ENCODE measurements at places on chromosomes 5 and 9.

GRCh38 chr5:8930021-8930420, 615.9 kb downstream of the SEMA5A start:
- no peak for DNase-seq

DNA sequence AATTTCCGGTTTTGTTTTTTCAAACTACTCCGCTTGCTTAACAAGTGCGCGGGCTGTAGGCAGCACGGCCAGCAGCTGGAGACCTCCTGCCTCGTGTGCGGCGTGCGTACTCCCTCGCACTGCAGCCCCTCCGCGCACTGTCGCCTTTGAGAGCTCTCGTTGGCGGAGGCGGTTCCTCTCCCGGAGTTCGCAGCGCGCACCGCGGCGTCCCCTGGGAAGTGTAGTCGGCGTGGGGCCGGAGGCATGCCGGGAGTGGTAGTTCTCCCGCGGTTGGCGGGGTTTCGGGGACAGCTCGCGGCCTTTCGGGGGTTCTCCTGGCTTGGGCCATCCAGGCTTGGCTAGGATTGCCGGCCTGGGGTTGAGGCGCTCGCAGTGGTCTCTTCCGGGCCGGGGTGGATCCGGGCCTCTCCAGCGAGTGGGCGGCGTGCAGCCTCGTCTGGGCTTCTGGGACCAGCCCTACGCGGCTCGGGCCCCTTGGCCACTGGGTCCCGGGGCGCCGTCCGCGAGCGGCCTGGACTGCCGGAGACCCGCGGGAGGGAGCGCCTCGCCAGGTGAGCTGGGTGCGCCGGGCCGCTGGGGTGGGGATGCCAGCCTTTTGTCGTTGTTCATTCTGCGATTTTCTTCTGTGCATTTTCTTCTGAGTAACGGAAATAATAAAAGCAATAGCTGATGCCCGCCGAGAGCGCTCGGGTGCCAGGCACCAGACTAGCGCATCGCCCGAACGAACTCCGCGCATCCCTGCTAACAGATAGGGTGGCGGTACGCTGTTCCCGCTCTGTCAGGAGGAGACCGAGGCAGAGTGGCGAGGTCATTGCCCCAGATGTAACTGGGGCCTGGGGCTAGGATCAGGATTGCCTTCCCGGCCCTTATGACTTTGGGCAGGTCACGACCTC, at the start of gene ZNF354C:
ZNF354C (plus strand) TSS at position 258 of the 893 bp plus-strand sequence. CDS start 1,696 bp downstream, outside the sequence.
- no peak for DNase-seq

DNA sequence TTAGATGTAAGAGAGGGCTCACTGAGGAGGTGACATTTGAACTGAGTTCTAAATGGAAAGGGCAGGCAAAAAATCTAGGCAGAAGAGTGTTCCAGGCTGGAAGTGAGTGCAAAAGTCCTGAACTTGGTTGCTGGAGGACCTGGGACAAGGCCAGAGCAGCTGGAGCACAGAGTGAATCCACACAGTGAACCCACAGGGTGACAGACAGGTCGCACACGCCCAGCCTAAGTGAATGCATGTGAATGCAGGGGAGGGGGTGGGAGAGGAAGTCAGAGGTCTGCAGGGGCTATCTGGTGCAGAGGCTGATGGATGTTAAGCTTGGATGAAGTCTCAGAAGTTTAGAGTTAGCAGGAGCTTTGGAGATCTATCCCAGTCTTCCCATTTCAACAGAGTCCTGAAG, 556 bp upstream of the TTF1 start:
- no peak for DNase-seq

DNA sequence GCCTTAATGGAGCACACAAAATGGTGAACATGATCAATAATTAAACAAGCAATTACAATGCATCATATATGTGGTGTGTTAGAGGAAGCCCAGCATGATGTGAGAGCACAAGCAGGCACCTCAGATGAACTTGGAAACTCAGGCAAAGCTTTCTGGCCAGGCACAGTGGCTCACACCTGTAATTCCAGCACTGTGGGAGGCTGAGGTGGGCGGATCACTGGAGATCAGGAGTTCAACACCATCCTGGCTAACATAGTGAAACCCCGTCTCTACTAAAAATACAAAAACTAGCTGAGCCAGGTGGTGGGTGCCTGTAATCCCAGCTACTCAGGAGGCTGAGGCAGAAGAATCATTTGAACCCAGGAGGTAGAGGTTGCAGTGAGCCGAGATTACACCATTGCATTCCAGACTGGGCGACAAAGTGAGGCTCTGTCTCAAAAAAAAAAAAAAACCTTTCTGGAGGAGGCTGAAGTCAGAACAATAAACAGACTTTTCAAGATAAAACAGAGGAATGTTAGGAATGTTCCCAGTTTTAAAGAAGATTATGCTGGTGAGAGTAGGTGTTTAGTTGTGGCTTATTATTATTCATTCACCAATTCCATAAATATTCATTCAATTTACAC, 159.4 kb downstream of the CEMIP2 start:
- no peak for DNase-seq

DNA sequence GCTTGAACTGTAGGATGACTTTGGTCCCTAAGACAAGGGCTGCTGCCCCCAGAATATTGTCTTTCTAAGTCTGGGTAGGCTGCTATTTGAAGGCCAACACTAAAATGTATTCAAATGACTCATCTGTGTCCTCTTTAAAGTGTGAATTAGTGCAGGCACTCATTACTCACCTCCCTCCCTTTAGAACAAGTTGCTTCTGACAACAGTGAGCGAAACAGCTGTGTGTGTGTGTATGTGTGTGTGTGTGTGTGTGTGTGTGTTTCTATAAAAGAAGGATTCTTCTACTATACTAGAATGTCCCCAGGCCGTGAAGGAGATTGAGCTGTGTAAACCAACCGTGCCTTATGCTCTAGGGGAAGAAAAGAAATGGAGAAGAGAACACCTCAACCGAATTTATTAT, 1337.2 kb downstream of the PTPRD start:
- no peak for DNase-seq

DNA sequence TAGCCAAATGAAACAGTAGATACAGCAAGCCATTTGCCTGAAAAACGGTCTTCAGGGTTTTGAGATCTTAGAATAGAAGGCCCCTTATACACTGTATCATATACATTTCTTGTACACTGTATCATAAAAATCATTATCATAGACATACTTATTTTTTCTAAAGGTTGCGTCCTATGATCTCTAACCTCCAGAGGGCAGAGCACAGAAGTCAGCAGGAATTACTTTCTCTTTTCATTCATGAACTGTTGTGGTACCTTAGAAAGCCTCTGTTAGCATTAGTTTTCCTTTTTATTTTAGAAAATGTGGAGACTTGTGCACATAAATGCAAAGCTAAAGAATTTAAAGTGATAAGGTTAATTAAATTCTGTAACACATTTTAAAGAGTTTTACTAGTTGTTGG, 115.4 kb downstream of the OXCT1 start:
- peak; percentile 8 for DNase-seq

All from NB4 (cell line).